ENCODE measurements at places on chromosomes 7 and 10. TPM values are rescaled to one million over a fixed set of nuclear protein-coding genes. Genes with fewer than 3 reads are reported as not detected.

- DNase-seq: no peak
These were observed 37.9 kb upstream of the SH2B2 start for GRCh38 chr7:102248456-102249395.

GRCh38 chr7:66930341-66930740 is 9.3 kb downstream of the TMEM248 start:
- DNase-seq: no peak

GRCh38 chr10:17265468-17265867 is 37.4 kb downstream of the VIM start:
- no peak for DNase-seq

DNA sequence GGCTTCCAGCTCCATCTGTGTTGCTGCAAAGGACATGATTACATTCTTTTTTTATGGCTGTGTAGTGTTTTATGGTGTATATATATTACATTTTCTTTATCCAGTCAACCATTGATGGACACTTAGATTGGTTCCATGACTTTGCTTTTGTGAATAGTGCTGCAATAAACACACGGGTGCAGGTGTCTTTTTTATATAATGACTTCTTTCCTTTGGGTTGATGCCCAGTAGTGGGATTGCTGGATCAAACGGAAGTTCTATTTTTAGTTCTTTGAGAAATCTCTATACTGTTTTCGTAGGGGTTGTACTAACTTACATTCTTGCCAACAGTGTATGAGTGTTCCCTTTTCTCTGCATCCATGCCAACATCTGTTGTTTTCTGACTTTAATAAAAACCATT is 189.7 kb downstream of the ACTR3B start:
- no peak for DNase-seq

DNA sequence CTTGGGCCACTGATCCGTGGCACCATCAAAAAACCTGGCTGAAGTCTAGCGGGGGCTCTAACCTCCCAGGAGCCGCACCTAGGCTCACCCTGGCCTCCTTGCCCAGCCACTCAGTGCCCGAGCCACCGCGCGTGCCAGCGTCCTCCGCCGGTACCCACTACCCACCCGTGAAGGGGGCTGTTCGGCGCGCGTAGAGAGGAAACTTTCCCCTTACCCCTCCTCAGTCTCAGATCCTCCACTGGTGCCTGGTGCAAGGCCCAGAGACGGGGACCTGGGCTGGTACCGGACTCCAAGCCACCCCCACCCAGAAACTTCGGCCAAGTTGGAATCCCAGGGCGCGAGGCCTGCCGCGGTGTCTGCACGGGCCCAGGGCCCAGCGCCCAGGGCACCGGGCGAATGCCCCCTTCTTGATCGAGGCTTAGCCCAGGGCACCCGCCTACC is 3.5 kb upstream of the EBF3 start:
- no peak for DNase-seq

Gene CRPPA
- total RNA-seq: 3.6 TPM
